GM19239 (cell line): ENCODE measurements at places on chromosomes 6 and 20.

DNA sequence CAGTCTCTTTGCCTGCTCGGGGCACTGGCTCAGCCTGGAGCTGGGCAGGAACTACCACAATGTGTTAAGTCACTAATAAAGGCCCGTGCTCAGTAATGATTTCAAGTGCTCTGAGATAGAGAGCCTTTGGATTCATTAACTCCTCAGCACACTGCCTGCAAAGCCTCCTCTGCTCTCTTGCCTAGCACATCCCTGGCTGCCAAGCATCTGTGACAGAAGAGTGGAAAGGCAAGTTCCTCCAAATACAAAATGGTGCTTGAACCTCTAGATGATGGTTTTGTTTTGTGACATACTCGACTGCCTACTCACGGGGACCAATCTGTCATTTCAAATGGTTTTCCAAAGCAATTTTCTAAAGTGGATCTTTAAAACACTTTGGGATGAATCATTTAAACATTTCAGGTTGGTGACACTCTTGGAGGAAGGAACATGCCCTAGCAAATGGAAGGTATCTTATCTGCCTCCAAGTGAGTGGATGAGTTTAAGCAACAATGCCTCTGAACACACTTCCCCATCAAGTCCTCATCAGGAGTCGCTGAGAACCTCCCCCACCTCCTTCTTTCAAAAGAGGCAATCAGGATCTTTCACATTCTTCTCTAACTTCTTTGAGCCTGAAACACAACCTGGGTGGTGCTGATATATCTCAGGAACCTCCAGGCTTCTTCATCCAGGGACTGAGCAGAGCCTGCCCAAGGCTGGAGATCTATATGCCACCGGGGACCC, 35.8 kb downstream of the METTL24 start:
- no peak for DNase-seq

- no peak for DNase-seq
Observed at GRCh38 chr20:11372876-11373790, 544.6 kb upstream of the BTBD3 start.

GRCh38 chr20:53826597-53827291, 233.1 kb upstream of the ZNF217 start:
- DNase-seq, result no peak

DNA sequence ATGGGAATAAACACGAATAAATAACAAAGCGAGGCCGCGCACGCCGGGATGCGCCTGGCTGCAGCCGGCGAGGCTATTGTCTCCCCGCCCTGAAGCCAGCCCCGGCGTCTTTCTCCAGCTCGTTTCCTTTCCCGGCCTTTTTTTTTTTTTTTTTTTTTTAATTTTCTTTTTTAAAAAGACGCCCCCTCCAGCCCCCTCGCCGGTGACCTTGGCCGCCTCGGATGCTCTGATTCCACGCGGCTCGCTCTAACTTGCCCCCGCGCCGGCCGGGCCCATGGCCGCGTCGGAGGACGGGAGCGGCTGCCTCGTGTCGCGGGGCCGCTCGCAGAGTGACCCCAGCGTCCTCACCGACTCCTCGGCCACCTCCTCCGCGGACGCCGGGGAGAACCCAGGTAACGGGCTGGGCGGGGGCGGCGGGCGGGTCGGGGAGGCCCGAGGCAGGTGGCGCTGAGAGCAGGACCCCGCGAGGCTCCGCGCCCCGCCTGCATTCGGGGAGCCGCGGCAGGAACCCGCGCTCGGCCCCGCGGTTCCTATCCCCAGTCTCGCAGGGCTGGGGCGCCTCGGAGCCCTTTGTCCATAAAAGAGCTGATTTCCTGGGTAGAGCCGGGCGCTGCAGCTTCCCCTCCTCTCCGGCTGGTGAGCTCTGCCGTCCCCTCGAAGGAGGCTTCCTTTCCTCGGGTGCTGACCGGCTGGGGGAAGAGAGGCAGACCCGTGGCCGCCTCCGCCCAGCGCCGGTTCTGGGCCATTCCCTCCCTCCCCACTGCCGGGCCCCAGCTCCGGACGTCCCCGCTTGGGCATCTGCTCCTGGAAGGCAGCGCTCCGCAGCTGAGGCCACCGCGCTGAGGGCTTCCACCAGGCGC, 631 bp downstream of the PHACTR3 start:
- DNase-seq, result no peak

DNA sequence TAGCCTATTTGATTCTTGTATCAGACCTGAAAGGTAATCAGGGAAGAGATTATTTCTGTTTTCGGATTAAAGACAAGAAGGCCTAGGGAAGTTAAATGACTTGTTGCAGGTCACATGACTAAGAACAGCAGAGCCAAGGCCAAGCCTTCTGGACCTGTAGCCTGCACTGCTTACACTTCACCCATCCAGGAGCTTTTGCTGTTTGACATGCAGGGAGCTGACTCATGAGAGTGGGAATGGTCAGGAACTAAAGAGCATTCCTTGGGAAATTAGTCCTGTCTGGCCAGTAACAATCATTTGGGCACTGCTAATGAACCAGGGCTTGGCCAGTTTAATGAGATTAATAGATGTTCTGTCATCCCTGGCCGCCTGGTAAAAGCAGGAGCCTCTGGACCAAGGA, 46.8 kb downstream of the EIF2S2 start:
- DNase-seq, result no peak

- DNase-seq, result no peak
Observed at GRCh38 chr20:2131366-2131765, 29.7 kb downstream of the STK35 start.

- DNase-seq, result no peak
Observed at GRCh38 chr6:112786801-112787200, 439.7 kb downstream of the RFPL4B start.

DNA sequence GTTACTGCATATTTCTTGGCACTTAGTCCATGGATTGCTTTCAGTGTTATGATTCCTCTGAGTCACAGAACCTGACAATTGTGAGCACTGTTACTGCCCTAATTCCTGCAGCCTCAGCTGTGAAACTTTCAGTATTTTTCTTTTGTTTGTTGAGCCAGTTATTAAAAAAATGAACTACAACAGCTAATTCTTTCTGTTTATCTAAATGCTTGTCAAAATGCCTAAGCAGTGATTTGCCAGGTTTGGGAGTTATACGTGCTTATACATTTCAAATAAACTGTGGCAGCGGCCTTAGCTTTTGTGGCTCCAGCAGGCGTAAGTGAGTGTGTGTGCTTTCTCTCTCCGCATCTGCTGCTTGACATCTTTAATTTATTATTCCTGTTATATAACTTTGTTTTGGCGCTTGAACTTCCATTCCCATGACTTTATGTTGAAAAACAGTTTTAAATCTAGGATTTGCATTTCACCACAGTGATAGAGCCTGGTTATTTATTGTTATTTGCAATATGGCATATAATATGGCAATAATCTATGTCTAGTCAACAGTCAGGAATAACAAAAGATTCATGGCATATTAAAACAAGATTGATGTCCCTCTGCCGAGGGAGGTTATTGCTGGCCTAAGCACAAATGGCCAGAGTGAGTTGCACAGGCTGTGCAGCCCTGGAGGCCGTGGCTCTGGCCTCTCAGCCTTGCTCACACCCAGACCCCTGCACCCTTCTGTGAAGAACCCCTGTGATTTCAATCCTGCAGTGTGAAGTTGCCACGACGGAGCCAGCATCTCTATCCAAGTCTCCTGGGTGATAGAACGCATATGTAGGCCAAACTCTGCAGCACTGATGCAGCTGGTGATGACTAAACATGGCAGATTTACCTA, 303.4 kb downstream of the THBS2 start:
- DNase-seq, result no peak

- DNase-seq, result peak; percentile 13
Observed at GRCh38 chr6:79077715-79078074, 359 bp downstream of the PHIP start.

- no peak for DNase-seq
Observed at GRCh38 chr6:12324099-12324498, 33.9 kb downstream of the EDN1 start.

- peak; percentile 15 for DNase-seq
Observed at GRCh38 chr20:18055261-18055660, 2.5 kb downstream of the OVOL2 start.

GRCh38 chr20:24961384-24962181, 12.5 kb downstream of the CST7 start:
- no peak for DNase-seq

DNA sequence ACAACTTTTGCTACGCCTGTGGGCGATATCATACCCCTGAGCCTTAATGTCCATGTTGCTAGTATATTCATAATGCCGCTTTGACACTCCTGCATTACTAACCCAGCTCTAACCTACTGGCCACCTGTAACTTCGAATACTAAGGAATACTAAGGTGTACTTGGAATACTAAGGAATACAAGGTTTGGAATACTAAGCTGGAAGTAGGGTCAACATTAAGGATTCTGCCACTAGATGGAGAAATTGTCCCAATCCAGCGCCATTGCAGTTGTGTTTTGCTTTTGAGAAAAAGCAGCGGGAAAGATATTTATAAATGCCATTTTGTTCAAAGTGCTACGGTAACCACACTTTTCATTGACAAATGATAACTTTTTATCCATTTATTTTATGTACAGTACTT, 10.7 kb downstream of the TBXT start:
- DNase-seq, result no peak

DNA sequence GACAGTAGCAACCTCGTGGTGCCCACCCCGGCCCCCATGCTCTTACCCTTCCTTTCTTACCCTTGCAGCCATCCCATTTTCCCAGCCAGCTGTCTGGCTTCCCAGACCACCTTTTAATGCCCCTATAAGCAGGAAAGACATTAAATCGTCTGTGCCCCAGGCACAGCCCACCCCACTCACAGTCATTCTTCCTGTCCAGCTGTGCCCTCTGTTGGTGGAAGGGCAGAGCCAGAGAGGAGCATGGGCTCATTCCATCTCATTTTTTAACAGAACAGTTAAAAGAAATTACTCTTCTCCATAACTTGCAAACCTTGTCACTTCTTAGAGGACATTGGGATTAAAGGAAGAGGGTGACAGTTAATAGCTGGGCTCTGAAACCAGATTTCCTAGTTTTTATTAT, 240.5 kb downstream of the NRN1 start:
- DNase-seq, result no peak

DNA sequence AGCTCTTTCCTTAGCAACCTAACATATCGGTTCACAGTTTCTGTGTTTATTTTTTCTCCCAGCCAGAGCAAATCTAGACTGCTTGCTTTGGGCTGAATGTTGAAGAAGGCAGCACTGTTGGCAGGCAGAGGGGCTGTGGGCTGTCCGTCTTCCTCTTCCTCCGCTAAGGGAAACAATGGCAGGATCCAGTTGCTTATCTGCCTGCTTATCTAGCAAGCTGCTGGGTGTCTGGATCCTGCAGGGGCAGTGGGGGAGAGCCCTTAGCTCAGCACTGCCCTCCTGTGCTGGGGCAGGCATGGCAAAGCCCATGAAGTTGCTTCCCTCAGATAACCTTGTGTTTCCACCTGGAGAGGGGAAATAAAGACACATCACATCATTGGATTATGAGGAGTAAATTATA, 92.7 kb upstream of the CD93 start:
- no peak for DNase-seq

DNA sequence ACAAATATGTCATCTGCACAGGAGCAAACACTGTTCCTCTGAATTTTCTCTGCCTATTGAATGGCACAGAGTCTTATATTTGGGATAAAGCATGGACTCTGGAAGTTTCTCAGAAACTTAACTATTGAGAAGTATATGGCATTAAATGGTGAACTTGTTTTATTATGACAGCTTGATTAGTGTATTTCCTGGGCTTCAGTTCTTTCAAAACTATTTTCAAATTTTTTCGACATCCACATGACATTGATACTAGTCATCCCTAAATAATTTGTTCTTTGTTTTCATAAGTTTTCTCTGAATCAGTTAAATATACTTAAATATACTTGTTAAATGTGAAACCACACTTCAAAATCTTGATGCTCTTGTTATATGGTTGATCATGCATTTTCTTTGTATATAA, 144.0 kb upstream of the TSHZ2 start:
- DNase-seq, result no peak

DNA sequence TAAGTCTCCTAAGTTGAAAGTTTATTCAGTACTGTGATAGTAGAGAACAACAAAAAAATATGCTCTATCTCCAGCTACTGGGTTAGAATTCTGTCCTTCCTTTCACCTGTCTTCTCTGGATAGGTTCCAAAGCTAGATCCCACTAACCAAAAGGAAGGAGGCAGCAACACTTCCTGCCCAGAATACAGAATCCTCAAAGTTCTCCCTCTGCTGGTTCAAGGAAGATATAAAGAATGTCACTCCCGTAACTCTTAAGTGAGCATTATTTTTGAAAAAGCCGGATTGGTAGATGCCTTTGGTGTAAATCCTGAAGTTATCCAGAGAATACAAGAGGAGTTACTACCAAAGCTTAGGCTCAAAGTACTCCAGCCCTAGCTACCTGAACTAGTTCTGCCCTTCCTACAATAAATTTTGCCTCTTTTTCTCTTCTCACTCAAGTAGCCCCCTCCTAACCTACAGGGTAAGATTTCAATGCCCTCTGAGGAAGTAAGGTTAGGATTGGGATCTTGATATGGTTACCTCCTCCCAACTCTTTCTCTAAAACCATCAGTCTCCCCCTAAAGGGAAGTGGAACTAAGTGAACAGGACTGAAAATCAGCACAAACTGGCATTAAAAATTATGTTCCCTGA, 26.0 kb upstream of the CRIP3 start:
- no peak for DNase-seq

DNA sequence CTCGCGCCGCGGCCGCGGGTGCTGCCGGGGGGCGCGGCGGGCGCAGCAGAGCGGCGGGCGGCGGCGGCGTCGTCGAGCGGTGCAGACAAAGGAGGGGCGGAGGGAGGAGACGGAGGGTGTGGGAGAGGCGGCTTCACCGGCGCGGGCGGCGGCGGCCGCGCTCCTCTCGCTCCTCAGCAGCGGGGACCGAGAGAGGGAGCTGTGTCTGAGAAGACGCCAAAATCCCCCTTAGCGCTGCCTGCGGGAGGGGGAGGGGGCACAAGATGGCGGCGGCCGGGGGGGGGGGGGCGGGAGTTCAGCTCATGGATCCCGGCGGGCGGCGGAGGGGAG, 296 bp downstream of the ADNP start:
- peak; percentile 36 for DNase-seq

GRCh38 chr6:27280064-27280539, 32.0 kb downstream of the POM121L2 start:
- no peak for DNase-seq

- DNase-seq, result no peak
Observed at GRCh38 chr6:39430871-39431523, 108.5 kb upstream of the KCNK16 start.

DNA sequence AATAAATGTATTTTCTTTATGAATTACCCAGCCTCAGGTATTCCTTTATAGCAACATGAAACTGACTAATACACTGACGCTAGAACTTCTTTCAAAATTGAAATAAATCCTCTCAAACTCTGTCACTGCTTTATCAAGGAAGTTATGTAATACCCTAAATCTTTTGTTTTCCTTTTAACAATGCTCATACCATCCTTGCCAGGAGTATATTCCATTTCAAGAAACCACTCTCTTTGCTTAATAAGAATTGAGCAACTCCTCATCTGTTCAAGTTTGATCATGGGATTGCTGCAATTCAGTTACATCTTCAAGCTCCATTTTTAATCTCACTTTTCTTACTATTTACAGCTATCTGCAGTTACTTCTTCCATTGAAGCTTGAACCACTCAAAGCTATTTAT, 707.6 kb upstream of the MARCKS start:
- DNase-seq, result no peak

GRCh38 chr6:168333491-168333890, 13.9 kb upstream of the DACT2 start:
- no peak for DNase-seq

GRCh38 chr6:168218785-168219566, 100.6 kb downstream of the DACT2 start:
- DNase-seq, result no peak
